GM12865 (cell line): ENCODE measurements at places on chromosomes 2 and 18.

DNA sequence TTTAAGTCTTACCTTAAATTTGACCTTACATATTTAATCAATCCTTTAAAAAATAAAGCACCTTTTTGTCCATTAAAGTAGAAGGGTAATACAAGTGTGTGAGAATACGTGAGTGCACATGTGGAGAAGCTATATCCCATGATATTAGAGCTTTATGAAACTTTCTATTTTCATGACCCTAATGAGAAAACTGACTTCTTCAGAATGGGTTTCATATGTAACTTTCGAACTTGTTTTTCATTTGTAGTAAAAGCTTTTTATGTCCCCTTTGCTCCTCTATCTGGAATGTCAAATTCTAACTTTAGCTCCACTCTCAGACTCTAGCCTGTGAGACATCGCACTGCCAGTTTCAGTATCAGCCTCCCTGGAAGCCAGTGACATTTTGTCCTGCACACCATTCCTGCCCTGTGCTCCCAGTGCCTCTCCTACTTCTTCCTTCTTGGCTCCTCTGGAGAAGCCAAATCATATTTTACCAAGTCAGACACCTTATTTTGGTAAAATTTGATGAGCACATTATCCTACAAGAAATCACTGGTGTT lies 42.0 kb downstream of the MAPRE2 start:
- no peak for DNase-seq

DNA sequence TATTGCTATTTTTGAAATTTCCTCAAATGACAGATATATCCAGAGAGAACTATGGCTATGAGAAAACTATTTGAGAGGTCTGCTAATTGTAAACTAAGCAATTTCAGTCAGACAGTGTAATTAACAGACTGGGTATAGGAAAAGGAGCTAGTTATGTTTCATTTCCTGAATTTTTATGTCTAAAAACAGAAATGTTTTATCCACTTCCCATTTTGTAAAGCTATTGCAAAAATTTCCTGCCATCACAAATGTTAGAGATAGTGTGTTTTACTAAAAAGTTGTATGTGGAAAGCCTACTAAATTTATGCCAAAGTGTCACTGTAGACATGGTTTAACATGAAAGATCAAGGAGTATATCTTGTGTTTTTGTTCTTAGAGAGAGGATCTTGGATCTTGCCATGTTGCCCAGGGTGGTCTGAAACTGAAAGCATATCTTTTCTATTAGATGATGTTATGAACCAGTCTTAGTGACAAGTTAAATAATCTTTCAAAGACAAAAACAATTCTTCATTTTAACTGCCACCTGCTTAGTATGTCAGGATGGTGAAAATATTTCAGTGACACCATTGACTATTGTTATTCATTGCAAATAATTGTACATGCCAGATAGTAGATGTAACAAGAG lies 40.5 kb upstream of the ITPRID2 start:
- no peak for DNase-seq

- DNase-seq, result peak; percentile 25
Measured at GRCh38 chr2:217316743-217317142, 456.9 kb upstream of the TNP1 start.

- no peak for DNase-seq
Measured at GRCh38 chr18:2704541-2704940, 49.0 kb downstream of the SMCHD1 start.

DNA sequence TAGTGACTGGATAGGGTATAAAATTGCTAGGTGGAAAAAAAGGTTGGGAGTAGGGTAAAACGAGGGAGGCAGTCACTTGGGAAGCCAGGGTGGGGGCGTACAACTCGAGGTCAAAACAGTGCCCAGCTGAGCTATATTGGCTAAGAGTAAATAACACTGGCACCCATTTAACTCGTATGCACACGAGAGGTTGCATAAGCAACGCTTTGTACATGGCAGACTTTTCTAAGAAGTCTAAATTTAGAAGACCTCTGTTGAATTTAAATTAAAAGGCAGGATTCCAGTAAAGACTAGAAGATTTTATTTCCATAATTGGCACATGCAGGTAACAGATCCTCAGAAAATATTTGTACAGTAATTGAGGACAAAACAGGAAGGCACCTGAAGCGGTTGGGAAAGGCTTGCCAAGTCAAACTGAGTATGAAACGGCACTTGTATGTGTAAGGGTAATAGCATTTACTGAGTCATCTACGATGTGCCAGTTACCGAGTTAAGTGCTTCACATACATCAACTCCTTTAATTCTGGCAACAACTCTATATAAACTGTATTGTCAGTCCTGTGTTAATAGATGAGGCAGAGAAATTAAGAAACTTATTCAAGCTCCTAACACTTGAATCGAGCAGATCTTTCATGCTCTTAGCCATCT lies 1.4 kb upstream of the MALT1 start:
- peak; percentile 63 for DNase-seq

GRCh38 chr2:187577310-187577709 lies 23.1 kb upstream of the TFPI start:
- no peak for DNase-seq

GRCh38 chr18:56451188-56451587 lies 187.2 kb downstream of the TXNL1 start:
- DNase-seq, result no peak

- no peak for DNase-seq
Measured at GRCh38 chr18:78920456-78921138, 59.0 kb upstream of the SALL3 start.

GRCh38 chr2:234133004-234133403 lies 82.5 kb downstream of the SPP2 start:
- DNase-seq, result no peak

- DNase-seq, result no peak
Measured at GRCh38 chr2:17971531-17972125, 93.2 kb downstream of the KCNS3 start.

GRCh38 chr18:62258093-62258492 lies 67.0 kb upstream of the TNFRSF11A start:
- no peak for DNase-seq

DNA sequence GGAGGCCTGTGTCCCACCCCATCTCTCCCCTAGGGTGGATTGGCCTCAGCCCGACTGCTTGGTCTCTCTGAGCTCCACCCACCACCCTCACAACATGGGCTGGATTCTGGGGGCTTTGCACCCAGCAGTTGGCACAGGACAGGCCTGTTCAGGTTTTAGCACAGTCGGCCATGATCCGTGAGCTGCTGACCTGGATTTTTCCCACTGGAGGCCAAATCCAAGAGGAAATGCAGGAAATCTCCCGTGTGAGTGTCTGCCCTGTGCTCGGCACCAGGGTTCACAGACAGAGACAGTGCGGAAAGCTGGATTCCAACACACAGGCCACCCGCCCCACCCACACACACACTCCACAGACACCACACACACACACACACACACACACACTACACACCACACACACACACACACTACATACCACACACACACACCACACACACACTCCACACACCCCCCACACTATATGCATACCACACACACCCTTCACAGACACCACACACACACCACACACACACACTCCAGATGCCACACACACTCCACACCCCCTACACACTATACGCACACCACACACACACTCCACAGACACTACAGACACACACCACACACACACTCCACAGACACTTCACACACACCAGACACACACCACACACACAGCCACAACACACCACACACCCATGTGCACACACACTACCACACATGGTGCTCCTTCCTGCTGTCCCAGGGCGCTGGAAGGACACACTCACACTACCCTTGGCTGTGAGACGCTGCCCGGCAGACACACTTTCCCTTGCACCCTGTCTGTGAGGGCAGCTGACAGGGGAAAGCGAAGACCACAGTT lies 14.1 kb downstream of the MBP start:
- no peak for DNase-seq

DNA sequence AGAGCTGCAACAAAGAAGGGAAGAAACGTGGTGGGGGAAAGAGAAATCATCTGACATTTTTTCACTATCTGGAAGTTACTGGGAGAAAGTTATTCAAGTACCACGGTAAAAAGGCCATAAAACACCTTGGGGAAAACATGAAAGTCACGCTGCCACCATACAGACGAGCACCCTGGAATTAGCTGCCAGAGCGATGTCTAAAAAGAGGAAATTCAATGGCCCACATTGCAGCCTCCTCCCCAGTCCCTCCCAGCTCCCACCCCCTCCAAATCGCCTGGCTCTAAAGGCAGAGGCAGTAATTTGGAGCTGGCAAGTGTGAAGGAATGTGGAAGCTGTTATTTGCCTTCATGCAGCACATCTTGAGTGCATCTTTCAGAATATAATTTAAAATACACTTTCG lies 192.0 kb downstream of the ALK start:
- DNase-seq, result no peak

- peak; percentile 61 for DNase-seq
Measured at GRCh38 chr2:67846370-67847070, 216.3 kb downstream of the C1D start.

GRCh38 chr2:66030553-66030952 lies 404.4 kb upstream of the MEIS1 start:
- no peak for DNase-seq
